Amygdala (tissue), 56 donors: ENCODE measurements at places on chromosomes 1 and 21.

GRCh38 chr1:6523566-6523965 lies 30.7 kb downstream of the NOL9 start:
- DNase-seq: no peak

- no peak for DNase-seq
Observed at GRCh38 chr1:208068908-208069307, 158.0 kb upstream of the CD34 start.

DNA sequence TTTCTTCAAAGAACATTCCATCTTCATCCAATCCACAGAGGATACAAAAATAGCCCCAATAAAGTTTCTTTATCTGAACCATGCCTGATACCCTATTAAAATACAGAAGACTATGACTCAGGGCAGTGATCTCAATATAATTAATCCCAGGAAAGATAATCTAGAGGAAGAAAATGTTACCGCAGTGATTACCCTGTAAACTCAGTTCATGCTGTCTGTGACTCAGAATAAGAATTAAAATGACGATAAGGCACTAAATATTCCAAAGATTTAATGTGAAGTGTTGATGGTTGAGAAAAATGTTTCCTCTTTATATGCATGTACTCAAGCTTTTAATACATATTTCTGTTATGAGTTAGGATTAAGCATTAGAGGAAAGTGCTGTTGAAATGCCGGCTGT lies 88.6 kb upstream of the LYPLAL1 start:
- no peak for DNase-seq

DNA sequence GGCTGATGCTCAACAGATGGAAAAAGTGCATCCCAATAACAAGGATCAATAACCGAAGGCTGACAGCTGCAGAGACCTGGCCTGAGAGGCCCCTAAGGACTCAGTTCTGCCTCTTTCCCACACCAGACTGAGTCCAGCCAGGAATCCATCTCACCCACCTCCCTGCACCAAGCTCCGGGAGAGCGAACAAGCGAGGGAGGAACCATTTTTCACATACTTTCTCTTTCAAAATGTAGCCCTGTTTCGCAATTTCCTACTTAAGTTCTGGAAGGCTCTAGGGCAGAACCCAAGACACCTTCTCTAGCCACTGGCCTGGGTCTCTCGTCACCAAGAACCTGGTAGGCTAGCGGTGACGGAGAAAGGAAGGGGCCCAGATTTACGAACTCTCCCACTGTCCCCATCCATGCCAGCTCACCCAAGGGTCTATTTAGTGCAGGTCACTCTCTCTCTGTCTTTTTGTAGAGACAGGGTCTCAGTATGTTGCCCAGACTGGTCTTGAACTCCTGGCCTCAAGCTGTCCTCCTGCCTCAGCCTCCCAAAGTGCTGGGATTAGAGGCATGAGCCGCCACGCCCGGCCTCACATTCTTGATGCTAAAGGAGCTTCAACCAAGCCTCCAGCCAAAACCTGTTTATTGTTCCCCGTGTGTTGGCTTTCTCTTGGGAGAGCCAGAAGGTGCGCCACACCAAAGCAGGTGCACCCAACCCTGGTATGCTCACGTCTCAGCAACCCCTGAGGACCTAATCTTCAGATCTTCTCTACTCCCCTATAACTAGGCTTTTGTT lies 10.9 kb upstream of the GNL2 start:
- no peak for DNase-seq

GRCh38 chr1:210328032-210328745 lies 513 bp upstream of the HHAT start:
- DNase-seq: no peak

DNA sequence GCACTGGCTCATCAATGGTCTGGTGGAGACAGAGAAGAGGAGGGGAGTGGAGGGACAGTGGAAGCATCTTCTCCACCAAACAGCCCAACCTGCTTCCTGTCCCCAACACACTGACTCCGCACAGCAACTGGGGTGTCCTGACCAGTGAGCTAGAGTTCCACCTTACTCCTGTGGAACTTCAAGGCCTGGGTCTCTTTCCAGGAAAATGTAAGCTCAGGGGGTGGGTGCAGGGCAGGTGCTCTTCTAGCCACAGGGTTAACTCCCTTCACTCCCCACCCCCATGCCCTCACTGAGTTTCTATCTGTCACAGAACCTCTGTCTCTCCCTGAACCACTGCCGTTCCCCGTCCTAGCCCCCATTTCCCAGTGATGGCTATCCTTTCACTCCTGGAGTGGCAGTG lies 876 bp downstream of the MOB3C start:
- DNase-seq: no peak

DNA sequence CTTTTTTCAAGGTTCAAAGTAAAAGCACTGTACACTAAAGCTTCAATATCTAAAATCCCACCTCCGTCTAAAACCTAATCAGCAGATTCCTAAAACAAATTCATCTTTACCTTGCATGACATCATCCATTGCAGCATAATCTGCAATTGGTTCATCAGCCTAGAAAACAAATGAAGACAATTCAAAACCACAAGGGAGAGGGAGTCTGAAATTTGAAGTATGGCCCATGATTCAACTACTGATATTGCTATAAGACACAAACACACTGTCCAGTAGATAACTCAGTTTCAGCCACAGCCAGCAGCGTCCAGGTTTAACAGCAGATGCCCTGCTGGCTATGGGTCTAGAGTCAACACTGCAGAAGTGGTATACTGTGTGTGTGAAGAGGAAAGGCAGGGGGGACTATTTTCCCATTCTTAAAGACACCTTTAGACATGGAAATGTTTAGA lies 17.9 kb upstream of the RAP1GAP start:
- no peak for DNase-seq

DNA sequence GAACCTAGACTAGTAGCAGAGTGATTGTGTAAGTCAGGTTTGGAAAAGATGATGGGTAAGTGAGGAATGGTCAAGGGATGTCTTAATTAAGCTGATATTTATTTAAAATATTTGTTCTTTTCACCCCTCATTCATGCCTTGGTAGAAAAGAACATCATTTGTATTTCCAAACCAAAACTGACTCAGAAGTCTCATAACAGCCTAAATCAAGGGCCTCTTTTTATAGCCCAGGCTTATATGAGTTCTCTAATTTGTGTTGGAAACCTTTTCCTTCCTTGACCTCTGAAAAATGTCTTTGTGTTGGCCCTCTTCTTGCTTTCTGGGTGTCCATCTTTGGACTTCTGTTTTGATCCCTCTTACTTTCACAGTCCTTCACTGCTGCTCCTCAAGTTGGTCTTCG lies 1428.2 kb downstream of the MRPL39 start:
- DNase-seq: no peak

- no peak for DNase-seq
Observed at GRCh38 chr1:246629976-246630375, 63.7 kb downstream of the CNST start.

- no peak for DNase-seq
Observed at GRCh38 chr1:119009312-119009655, 21.1 kb upstream of the TBX15 start.
